ENCODE measurements at places on chromosomes 4 and X.

DNA sequence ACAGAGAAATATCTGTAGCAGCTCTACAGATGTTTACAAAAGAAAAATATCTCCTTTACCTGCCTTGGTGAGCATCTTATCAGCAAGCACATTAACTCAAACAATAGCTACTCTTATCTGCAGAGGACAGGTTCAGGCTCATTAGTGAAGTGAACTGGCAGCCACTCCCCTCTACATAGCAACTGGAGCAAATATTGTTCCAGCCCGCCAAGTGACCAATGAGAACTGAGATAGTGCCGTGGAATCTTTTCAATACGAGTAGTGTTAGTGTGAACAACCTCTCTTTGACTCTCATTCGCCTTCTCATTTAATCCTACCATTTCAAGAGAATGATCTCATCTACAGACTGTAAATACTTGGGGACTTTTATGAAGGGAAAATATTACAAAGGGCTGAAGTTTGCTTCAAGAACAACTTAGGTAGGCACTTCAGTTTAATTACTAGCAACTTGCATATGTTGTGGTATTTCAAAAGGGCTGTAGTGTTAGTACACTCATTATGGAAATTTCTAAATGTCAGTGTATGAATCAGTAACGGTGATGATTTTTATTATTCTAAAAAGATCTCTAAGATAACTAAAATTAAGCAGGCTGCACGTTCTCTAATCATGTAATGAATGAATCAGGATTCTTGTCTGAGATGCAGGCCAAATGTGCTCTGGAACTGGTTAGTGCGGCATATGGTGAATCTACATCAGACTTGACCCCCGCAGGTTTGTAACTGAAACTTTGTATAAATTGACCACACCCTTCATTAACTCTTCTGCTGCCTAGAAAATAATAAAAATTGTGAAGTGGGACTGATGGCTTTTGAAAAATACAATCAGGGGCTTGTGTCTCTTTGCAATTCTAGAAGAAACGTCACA lies 72.4 kb downstream of the PALLD start:
- DNase-seq = no peak

- DNase-seq = no peak
These were observed 113.6 kb upstream of the TEX13C start for GRCh38 chrX:125205918-125206665.

GRCh38 chr4:8117278-8117682 lies 41.3 kb downstream of the ABLIM2 start:
- DNase-seq = peak; percentile 8

- peak; percentile 70 for DNase-seq
These were observed 90.0 kb upstream of the DRD5 start for GRCh38 chr4:9691238-9692065.

DNA sequence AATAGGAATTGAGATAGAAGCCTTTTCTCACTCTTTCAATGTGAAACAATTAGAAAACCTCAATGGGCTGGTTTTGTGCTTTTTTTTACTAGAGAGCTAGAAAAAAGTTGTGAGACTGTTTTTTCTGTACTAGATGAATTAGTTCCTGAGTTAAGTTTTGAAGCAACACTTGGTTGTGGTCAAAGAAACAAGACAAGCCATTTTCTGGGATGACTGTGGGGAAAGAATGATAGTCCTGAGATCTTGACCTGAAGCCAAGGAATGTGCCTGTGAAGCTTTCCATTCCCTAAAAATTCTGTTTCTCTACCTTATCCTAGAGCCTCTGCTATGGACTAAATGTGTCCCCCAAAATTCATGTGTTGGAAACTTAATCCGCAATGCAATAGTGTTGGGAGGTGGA lies 157.8 kb upstream of the TLL1 start:
- DNase-seq = no peak

DNA sequence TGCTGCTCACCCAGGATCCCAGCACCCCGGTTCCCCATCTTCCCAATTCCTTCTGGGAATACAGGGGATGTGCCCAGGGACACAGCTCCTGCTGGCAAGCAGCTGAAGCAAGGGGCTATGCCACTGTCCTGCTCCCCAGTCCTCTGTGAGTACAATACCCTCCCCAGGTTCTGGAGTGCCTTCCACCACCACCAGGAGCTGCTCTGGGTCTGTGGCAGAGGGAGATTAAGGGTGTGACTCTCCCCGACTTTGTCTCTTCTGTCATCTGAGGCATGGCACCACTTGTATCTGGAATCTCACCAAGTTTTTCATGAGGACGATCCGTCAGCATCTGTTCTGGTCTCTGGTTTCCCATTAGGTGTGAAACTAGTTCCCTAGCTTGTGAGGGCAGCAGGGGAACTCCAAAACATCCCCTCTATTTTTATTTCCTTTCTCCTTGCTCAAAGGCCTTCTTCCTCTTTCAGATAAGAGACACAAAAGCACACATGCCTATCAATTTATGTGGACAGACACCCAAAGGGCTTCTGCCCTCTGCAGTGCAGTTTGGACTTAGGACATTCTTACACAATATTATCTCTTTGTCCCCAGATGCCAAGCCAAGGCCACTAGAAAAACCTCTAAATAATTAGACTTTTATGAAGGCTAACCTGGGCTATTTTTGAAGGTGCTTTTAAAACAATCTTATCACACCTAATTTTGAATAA lies 26.8 kb downstream of the MGST2 start:
- DNase-seq = no peak

GRCh38 chr4:186144198-186144945 lies 39.9 kb downstream of the FAM149A start:
- DNase-seq = no peak

GRCh38 chr4:166078383-166078782 lies 205.3 kb downstream of the TLL1 start:
- DNase-seq = no peak

Measured in stimulated activated CD8-positive, alpha-beta memory T cell treated with anti-CD3 and anti-CD28 coated beads, Interleukin-7, amount 100 ng/mL, for 48 hours (primary cell).